ENCODE measurements at places on chromosomes 3 and 15. TPM values are rescaled to one million over a fixed set of nuclear protein-coding genes. Genes with fewer than 3 reads are reported as not detected.
A peak's percentile ranks its signal among the peaks of the same experiment; 100 is the strongest.

CHRM5 gene
- total RNA-seq: not detected

UCN2 gene
- not detected for total RNA-seq

SNRPN gene
- total RNA-seq: 105 TPM

IQCF5 gene
- not detected for total RNA-seq

FANCD2OS gene
- total RNA-seq: not detected

RASL12 gene
- 6.3 TPM for total RNA-seq

GOLGA8M gene
- 0.52 TPM for total RNA-seq

SLC25A20 gene
- total RNA-seq: 59.4 TPM

ITGA11 gene
- 4.9 TPM for total RNA-seq

SLC35G2 gene
- 0.69 TPM for total RNA-seq

RARB gene
- total RNA-seq: 5.4 TPM

- no peak for DNase-seq
Observed at GRCh38 chr3:47685037-47685436, 96.7 kb downstream of the SMARCC1 start.

- DNase-seq: no peak
Observed at GRCh38 chr3:121165397-121165837, 257.4 kb downstream of the STXBP5L start.

GRCh38 chr15:99321468-99321867 is 70.2 kb downstream of the LRRC28 start:
- DNase-seq: no peak

- DNase-seq: no peak
Observed at GRCh38 chr3:186532598-186533072, 11.5 kb downstream of the CRYGS start.

DNA sequence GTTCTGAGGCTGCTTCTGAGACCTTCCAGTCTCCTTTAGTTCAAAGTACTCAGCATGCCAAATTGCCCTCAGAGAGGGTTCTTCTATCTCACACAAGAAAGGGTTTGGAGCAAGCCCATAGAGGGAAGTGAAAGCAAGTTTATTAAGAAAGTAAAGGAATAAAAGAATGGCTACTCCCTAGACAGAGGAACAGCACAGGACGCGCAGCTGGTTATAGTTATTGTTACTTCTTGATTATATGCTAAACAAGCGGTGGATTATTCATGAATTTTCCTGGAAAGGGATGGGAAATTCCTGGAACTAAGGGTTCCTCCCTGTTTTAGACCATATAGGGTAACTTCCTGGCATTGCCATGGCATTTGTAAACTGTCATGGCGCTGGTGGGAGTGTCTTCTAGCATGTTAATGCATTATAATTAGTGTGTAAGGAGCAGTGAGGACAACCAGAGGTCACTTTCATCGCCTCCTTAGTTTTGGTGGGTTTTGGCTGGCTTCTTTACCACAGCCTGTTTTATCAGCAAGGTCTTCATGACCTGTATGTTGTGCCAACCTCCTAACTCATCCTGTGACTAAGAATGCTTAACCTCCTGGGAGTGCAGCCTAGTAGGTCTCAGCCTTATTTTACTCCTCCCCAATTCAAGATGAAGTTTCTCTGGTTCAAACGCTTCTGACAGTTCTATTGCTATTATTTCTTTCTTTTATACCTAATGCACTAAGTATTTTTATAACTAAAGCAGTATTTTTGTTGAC is 26.3 kb downstream of the SCN11A start:
- no peak for DNase-seq

GRCh38 chr3:24704496-24704895 is 209.8 kb upstream of the THRB start:
- DNase-seq: no peak

- DNase-seq: no peak
Observed at GRCh38 chr3:37885814-37886213, 24.1 kb downstream of the CTDSPL start.

- no peak for DNase-seq
Observed at GRCh38 chr3:32816439-32817256, 1.1 kb upstream of the TRIM71 start.

- DNase-seq: no peak
Observed at GRCh38 chr3:197023998-197024651, 5.5 kb downstream of the MELTF start.

GRCh38 chr3:151560738-151561137 is 99.9 kb upstream of the IGSF10 start:
- no peak for DNase-seq

DNA sequence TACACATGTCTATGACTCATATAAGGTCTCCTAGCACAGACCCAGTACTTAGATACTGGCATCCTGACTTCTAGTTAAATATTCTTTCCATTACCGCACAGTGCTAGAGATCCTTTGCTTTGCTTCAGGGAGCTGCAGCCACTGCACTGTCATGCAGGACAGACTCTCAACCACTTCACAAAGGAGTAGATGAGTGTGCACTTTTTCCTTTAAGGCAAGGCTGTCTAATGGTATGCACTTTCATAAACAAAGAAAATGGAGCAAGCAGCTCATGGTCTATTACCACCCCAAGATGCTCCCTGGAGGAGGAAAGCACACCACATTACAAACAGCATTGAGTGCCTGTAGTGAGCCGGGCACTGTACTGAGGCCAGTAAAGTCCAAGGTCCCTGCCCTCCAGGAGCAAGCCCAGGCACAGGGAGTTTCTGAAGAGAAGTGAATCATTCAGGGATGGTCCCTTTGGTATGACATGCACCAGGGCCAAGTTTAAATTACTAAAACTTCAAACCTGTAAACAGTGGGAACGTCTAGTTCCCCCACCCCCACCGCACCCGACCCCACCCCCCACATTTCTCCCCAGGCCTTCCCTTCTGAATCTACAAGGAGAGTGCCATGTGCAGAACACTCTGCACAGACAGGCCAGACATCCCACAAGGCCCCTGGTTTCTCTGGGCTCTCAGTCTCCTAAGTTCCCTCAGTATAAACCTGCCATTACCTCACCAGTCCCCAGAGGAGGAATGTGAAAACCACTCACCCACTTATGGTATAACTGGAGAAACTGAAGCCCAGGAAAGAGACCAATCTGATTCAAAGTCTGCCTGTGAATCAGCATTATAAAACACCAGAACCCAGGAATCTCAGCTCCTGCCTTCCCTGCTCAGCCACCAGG is 107.8 kb upstream of the BCL6 start:
- DNase-seq: no peak

DNA sequence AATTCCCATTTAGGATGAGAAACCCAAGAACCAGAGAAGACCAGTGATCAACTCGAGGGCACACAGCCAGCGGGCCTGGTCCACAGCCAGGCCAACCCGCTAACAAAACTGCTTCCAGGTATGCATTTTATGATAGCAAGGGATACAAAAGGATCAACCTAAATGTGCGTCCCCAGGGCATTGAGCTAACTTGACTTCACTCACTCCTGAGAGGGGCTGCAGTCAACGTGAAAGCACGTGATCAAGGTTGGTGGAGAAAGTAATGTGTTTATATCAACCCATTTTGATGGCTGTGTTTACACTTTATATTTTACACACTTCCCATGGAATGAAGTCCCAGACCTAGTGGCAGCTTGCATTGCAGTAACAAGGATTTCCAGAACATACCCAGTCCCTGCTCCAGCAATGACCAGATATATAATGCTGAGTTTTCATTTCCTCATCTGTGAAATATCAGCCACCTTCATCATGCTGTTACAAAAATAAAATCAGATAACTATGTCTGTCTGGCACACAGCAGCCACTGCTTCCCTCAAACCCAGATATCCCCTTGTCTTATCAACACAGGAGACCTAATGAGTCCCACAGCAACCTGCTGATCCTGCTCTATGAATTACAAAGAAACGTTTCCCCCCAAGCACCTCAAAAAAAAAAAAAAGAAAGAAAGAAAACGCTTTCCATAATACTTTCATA is 2.0 kb downstream of the KLHL6 start:
- no peak for DNase-seq

- peak; percentile 81 for DNase-seq
Observed at GRCh38 chr15:64905119-64905831, 6.4 kb upstream of the ANKDD1A start.

DNA sequence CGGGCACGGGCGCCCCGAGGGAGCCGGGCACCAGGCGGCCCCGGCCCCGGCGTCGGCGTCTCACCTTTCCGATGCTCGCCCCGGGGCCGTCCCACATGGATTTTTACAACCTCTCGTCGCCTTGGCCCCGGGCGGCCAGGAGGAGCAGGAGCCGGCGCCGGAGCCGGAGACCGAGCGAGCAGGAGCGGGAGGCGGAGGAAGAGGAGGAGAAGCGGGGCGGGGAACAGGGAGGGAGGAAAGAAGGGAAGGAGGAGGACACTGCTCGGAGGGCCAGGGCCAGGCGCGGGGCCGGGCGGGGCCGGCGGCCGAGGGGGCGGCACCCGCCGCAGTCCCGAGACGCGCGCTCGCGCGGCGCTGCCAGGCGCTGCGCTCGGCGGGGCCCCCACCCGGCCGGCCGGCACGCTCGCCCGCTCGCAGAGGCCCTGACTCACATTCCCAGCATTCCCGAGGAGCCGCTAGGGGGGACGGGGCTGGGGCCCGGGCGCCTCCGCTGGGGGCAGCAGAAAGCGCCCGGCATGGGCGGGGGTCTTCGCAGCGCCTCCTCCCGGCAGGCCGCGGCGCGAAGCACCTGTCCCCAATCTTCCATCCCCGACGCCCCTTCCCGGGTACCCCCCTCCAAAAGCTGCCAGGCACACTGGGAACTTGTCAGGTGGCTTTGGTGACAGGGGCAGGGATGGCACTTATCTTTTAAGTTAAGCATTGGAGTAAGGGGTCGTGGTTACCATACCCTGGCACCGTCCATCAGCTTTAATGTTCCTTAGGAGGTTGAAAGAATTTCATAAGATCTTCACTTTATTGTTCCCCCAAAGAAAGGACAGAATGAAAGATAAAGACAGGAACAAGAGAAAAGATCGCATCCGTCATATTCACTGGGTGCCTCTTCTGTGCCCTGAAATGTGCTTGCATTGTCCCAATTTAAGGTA is at the start of gene ERC2:
Gene ERC2 (minus strand): TSS at position 284 of the 923 bp plus-strand sequence.
- DNase-seq: peak; percentile 53

DNA sequence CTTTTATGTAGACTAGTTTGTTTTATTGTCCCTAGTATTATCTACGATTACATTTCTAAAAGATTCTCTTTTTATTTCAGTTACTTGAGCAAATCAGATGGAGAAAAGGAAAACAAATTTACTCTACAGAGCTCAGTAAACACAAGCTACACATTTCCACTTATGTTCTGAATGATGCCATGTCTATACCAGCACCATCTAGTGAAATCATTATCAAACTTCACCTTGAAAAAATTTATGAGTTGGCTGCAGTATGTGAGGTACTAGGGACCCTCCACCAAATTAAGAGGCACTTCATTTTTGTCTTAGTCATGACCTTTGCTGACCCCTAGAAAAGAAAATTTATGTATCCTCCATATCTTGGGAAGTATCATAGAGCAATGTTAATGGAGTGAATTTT is 827.4 kb downstream of the SI start:
- DNase-seq: no peak

GRCh38 chr15:40289140-40289775 is 6.4 kb upstream of the ANKRD63 start:
- no peak for DNase-seq

GRCh38 chr3:180383332-180384020 is 218.5 kb upstream of the TTC14 start:
- no peak for DNase-seq

GRCh38 chr3:140296796-140297352 is 361.9 kb downstream of the CLSTN2 start:
- DNase-seq: no peak

- DNase-seq: no peak
Observed at GRCh38 chr3:183074261-183074660, 25.0 kb downstream of the MCCC1 start.

DNA sequence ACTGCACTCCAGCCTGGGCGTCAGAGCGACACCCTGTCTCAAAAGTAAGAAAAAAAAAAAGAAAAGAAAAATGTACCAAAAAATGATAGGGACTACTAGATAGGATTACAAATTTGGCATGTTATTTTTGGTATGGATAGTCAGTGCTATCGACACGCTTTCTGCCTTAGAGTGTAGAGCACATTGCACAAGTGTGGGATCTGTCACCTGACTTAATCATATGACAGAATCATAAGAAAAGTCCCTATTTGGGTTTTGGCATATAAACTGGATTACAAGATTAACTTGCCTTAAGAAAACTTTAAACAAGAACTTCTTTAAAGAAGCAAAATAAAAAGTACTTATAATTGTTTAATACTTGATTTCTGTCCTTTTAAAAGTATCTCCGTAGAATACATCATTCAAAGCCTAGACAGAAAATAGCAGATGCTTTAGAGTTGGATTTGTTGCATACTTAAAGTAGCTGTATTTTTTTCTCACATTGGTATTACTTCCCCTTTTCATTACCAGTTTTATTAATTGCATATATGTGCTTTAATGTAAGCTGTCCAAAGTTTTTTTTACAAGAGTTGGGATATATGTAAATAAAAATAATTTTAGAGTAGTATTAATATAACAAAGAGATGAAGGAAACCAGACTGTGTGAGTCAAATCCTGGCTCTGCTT is 7.8 kb downstream of the ATP6V1A start:
- DNase-seq: no peak

DNA sequence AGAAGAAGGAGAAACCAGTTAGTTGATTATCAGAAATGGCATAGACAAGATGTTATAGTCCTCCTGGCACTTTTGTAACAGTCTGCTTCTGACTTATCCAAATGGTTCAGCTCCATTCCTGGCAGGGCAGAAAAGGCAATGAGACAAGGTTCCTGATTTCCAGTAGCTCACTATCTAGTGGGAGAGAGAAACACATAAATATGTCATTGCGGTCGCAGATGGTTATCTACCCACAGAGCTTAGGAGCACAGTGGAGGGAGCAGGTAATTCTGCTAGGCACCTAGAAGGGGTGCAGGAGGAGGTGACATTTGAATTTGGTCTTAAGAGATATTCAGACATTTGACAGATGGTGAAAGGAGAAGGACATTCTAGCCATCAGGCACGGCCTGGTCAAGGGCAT is 78.1 kb downstream of the TAMM41 start:
- DNase-seq: no peak
